ENCODE measurements at places on chromosomes 1 and 21. TPM values are rescaled to one million over a fixed set of nuclear protein-coding genes. Genes with fewer than 3 reads are reported as not detected.
A peak's percentile ranks its signal among the peaks of the same experiment; 100 is the strongest.

DNA sequence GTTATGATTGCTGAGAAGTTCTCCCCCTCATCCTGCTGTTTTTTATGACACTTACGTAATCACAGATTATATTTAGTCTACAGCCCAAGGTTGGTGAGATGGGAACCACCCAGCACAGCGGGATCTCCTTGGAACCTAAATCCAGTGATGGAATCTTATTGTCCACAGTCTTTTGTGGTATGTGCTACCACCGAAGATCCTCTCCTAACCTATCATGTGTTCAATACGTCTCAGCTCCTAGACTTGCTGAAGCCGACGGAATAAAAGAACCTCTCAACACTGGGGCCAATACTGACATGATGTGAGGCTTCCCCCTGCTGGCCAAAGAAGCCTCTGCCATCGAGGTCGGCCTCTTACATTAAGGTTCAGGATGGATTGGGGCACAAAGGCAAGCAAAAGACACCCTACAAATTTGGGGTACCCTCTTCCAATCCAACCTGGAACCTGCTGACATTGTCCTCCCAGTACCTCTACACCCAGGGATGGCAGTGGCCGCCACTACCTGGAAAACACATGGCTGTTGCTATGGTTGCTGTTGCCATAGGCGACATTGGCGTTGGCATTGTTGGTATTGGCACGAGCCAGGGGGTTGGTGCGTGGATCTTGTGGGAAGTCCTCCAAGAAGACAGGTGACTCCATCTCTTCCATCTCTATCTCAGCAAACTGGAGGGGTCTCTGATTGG lies 19.4 kb upstream of the KIF21B start:
- H3K27ac ChIP-seq: no peak overlapping the region
- no peak overlapping the region for H3K4me3 ChIP-seq
- DNase-seq: peak; percentile 40
- H3K4me1 ChIP-seq: no peaks in the 10 kb centered on the region
- H3K36me3 ChIP-seq: no peaks in the 10 kb centered on the region
- no peaks in the 10 kb centered on the region for H3K27me3 ChIP-seq

- no peak overlapping the region for H3K27ac ChIP-seq
- no peaks in the 10 kb centered on the region for H3K27me3 ChIP-seq
- no peak overlapping the region for H3K4me3 ChIP-seq
- H3K36me3 ChIP-seq: no peaks in the 10 kb centered on the region
These were observed 5.8 kb upstream of the CTSE start for GRCh38 chr1:206029484-206029883.

- peaks cover 51% of the 10 kb centered on the region for H3K4me1 ChIP-seq
- H3K4me3 ChIP-seq: peak overlapping the region; percentile 80
- no peaks in the 10 kb centered on the region for H3K36me3 ChIP-seq
- peak; percentile 80 for DNase-seq
These were observed 467 bp downstream of the THRAP3 start for GRCh38 chr1:36224537-36225282.

- H3K27me3 ChIP-seq: no peaks in the 10 kb centered on the region
- DNase-seq: no peak
- H3K4me1 ChIP-seq: no peaks in the 10 kb centered on the region
- H3K36me3 ChIP-seq: no peaks in the 10 kb centered on the region
These were observed 278.2 kb downstream of the USP25 start for GRCh38 chr21:16007943-16008342.

- no peak for DNase-seq
- no peak overlapping the region for H3K27ac ChIP-seq
- no peaks in the 10 kb centered on the region for H3K36me3 ChIP-seq
- H3K4me1 ChIP-seq: no peaks in the 10 kb centered on the region
- no peak overlapping the region for H3K4me3 ChIP-seq
- no peaks in the 10 kb centered on the region for H3K27me3 ChIP-seq
These were observed 17.1 kb upstream of the ZBTB21 start for GRCh38 chr21:42027085-42027821.

Gene HES4
- 56.7 TPM for total RNA-seq

Gene NFIA
- 81.4 TPM for total RNA-seq

Gene NCDN
- 25.9 TPM for total RNA-seq

Data from tibial nerve (tissue), 4 donors.